HFFc6 (cell line): ENCODE measurements at places on chromosomes 2 and 18. TPM values are rescaled to one million over a fixed set of nuclear protein-coding genes. Genes with fewer than 3 reads are reported as not detected.
A peak's percentile ranks its signal among the peaks of the same experiment; 100 is the strongest.

GRCh38 chr2:33704406-33704855 is 105.3 kb upstream of the FAM98A start:
- DNase-seq, result no peak

- no peak for DNase-seq
These were observed 454.9 kb upstream of the CHAC2 start for GRCh38 chr2:53312721-53313120.

GRCh38 chr2:44004735-44005602 is 9.2 kb upstream of the LRPPRC start:
- no peak for DNase-seq

GRCh38 chr2:143801561-143801960 is 672.3 kb downstream of the ARHGAP15 start:
- DNase-seq, result no peak

DNA sequence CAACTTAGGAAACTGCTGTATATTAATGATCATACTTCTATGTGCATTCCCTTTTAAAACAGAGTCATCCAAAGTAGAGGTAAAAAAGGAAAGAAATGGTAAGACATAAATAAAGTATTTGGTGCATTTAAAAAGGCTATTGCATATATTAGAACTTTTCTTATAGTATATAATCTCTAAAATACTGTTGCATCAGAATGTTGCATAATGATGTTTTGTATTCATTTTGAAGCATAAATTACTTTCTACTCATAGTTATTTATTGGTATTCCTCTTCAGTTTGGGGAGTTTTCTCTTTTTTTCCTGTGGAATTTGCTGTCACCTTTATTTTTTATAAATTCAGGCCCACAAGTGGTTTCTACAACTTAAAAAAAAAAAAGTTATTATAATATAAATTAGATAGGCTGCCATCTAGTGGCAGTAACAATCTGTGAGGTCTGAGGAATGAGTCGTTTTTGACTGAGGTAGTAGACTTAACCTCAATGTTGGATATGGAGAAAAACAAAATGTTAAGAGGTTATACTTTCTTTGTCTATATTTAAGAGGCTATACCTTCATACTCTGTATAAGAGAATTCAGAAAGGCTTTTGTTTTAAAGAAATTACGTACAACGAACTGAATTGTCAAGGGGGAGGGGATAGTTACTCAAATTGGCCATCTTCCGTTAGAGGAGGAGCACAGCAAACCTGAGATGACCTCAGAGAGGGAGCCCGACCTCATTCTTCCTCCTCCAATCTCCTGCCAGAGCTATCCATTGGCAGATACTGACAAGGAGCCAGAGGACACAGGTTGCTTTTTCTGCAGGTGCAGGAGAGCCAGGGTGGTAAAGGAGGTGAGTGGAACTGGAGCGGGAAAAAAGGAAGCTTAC is 23.8 kb downstream of the ANKAR start:
- peak; percentile 51 for DNase-seq

The WNT10A gene
- total RNA-seq, result not detected in 3 replicates

The SAG gene
- not detected in 3 replicates for total RNA-seq

DNA sequence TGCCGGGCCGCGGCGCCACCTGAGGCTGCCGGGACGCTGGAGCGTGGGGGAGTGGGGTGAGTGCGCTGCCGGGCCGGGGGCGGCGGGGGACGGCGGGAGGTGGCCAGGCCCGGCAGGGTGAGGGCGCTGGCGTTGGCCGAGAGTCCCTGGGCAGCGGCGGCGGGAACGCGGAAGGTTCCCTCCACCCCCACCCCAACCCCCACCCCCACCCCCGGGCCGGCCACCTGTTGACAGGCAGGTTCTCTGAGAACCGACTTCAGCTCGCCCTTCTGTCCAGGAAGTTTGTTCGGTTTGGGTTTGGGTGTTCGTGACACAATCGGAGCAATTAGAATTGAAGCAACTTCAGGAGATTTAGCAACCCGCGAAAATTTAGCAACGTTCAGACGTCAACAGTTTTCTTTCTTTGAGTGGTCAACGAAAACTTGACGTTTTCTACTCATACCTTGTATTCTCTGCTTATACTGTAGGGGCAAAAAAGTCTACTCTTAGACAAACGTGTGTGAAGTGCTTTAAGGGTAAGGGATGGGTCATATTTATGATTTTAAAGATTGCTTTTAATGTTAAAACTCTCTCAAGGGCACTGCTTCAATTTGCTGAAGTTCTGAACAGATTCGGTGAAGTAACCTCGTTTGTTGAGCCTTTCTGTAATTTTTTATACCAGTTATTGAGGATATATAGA is 9.3 kb downstream of the OTX1 start:
- no peak for DNase-seq

DNA sequence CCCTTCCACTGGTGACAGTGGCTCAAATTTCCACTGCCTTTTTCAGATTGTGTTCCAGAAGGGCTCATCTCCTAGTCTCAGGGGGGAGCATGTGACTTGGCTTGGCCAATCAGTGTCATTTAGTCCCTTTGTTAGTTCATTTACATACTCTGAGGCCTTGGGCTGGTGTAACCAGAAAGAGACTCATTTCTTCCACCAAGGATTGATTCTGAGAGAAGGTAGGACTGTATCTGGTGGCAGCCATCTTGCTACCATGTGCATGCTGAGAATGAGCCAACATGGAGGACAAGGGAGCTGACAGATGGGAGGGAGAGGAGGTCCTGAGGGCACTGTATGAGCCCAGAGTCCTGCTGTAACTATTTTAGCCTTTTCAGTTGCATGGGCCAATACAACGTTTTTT is 191.7 kb downstream of the THSD7B start:
- DNase-seq, result no peak

- no peak for DNase-seq
These were observed 76.0 kb downstream of the KLHL29 start for GRCh38 chr2:23460993-23461392.

DNA sequence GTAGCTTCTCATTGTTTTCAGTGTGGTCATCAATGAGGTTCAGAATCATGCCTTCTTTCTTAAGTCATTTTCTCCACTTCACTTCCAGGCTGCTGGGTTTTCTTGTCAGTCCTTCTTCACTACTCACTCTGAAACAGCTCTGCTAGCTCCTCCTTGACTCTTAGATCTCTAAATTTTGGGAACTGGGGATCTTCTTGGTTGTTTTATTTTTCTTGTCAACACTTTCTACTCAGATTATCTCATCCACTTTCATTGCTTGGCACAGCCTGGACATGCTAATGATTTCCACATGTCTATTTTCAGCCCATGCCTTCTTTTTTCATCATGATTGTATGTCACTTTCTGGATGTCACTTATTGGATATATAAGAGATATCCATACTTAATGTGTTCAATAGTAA is 517.8 kb upstream of the DSEL start:
- DNase-seq, result peak; percentile 15

GRCh38 chr2:214575030-214575429 is 164.2 kb downstream of the VWC2L start:
- no peak for DNase-seq
